ENCODE measurements at places on chromosomes 4 and X.

DNA sequence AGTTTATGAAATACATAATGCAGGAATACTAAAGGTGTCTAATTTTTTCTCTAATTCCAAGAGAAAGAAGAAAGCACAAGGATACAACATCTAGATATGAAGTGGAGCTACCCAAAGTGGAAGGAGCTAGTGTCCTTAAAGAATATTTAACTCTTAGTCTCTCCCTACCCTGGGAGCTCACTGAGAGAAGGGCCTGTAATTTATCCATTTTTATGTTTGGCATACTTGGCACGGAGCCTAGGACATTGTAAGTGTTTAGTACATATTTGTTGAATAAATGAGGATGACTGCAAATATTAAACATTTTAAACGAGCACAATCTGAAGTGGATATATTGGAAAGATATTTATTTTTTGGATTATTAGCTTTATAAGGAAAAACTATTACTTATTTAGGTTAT lies 674.8 kb downstream of the IQCM start:
- DNase-seq: no peak

DNA sequence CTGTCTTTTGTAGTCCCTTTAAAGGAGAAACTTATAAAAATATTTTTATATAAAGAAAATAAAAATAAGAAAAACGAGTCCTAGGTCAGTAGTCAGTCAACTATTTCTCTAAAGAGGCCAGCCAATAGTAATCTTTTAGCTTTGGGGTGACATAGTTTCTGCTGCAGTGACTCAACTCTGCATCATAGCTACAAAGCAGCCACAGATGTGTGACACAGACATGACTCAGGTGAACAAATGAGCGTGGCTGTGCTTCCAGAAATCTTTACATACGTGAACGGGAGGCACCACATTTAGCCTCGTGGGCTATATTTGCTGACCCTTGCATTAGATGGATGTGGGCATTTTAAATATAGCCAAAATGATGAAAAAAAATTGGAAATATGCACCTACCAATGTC lies 1862.5 kb upstream of the TENM3 start:
- no peak for DNase-seq

GRCh38 chr4:183602557-183603027 lies 56.4 kb downstream of the RWDD4 start:
- DNase-seq: peak; percentile 41

- no peak for DNase-seq
Measured at GRCh38 chrX:97843200-97843811, 959.6 kb downstream of the RPA4 start.

DNA sequence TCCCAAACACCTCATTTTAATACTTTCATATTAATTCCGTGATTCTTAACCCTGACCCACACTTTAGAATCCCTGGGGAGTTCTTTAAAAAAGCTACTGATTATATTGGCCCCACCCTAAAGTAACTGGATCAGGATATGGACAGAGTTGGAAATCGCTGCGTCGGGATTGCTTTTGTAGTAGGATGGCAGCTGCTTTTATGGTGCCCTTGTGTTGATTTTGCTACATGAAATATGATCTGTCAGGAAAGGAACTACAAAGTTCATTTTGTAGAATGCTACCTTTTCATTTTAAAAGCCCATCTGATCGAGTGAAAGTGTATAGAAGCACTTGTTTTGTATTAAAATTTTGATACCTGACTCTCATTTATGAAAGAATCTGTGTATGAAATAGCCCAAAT lies 43.6 kb downstream of the TMEM131L start:
- no peak for DNase-seq

DNA sequence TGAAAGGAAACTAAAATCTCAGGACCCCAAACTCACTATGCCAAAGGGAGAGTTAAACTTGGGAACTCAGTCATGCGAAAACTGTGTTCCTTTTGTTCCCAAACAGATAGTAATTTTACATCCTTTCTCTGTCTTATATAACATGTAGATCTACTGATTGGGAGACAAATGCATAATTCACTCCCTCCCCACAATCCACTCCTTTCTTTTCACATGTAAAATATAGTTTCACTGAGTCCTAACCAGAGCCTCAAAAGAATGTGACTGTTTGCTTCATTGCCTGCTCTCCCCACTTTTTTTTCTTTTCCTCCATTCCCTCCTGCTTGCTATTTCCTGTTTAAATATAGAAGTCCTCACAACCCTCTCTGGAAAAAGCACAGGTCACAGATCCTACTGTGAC lies 699.3 kb upstream of the ADGRL3 start:
- peak; percentile 3 for DNase-seq

DNA sequence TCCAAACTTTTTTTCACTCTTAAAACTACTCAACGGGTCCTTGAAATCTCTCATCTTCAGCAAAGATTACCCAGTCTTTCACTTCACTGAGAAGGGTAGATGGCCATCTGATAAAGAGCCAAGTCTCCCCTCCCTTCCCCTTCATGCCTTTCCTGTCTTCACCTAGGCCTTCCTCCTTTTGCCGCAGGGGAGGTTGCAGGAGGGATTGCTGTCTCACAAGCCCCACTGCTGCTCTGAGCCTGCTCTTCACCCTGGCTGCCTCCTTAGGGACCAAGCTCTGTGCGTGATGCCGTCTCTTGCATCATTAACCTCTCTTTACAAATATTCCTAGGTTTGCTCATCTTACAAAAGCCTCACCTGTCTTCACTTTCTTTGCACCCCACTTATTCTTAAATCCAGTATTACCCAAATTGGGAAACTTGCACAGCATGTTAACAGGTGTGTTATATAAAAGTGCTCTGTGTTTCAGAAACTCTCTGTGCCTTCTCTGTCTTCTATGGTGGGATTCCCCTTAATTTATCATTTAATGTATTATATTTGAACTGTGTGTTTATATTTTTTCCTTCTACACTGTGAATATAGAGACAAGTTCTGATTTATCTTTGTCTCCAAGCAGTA lies 3.8 kb downstream of the ZFX start:
- no peak for DNase-seq

GRCh38 chrX:56812515-56813105 lies 83.6 kb downstream of the NBDY start:
- peak; percentile 32 for DNase-seq

GRCh38 chr4:152458801-152459302 lies 77.0 kb downstream of the FBXW7 start:
- DNase-seq: no peak

DNA sequence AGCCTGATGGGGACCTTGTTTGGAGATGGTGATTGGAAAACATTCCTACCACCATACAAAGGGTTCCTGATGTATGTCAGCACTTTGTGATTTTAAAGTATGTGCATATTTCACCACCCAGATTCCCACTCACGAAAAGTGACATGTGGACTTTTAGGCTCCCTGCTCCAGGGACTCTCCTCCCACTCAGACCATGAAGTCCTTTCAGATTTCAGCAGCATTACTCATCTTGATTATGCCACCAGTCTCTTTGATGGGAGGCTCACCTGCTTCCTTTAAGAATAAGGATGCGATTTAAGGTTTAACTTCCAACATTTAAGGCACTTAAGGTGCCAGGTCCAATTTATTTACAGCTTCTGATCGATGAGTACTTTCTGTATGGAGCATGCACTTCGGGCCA lies 204.4 kb downstream of the PPARGC1A start:
- no peak for DNase-seq

DNA sequence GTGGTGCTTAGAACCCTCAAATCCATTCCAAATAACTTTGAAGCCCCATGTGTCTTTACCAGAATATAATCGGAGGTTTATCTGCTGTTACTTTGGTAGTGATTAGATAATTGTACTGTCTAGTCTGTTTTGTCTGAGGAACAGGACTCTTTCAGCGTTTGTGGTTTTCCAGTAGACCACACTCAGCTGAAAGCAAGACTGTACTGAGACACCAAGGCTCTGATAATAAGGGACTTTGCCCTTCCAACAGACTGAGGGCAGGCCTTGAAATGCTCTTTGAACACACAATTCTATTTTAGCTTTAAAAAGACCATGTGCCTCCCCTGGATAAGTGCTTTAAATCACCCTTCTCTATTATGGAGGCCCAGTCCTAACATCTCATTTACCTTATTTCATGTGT lies 76.1 kb downstream of the KLHL8 start:
- no peak for DNase-seq

GRCh38 chrX:19194285-19195242 lies 72.3 kb upstream of the ADGRG2 start:
- no peak for DNase-seq

GRCh38 chrX:81615979-81616378 lies 414.1 kb downstream of the SH3BGRL start:
- DNase-seq: no peak

- no peak for DNase-seq
Measured at GRCh38 chr4:3368841-3369760, 72.7 kb upstream of the HGFAC start.

GRCh38 chr4:185039508-185040273 lies 21.4 kb downstream of the HELT start:
- DNase-seq: peak; percentile 84

DNA sequence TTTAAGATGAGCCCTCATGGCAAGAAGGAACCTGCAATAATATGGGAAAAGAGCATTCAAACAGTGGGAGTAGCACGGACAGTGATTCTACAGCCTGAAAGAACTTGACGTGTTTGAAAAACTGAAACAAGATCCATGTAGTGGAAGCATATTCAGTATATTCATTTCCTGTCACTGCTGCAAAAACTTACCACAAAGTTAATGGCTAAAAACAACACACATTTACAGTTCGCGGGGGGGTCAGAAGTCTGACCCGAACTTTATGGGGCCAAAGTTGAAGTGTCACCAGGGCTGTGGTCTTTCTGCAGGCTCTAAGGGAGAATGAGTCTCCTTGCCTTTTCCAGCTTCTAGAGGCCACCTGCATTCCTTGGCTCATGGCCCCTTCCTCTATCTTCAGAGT lies 52.6 kb upstream of the ARX start:
- DNase-seq: no peak

DNA sequence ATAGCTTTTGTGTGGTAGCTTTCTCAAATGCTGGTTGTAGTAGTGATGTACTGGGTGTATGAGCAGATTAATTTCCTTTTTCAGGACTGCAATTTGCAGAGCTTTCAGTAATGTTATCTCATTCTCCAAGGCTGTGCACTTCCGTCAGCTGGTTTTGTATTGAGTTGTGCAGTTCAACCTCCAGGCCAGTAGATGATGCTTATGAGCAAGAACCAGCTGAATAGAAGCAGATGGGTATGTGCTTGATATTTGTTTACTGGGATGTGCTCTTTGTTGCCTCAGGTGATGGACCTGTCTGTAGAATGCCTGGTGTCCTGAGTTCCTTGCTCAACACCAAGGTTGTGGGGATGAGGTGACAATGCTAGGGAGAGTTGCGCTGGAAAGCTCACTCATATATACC lies 462.8 kb downstream of the PCDH18 start:
- DNase-seq: no peak

DNA sequence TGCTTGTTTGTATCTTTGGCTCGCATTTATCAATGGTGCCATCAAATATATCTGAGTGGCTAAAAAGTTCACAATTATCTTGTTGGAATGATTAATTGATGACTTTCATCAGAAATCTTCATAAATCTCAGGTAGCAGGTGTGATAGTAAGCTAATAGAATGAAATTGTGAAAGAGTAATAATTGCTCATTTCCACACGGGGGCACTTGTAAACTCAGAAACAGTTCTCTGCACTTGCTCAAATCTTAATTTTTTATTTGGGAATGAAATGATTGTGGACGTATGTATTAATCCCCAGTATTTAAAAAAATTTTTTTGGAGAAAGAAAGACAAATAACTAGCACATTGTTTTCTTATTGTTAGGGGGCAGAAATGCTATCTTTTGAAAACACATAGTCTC lies 132.8 kb downstream of the DTHD1 start:
- no peak for DNase-seq

- no peak for DNase-seq
Measured at GRCh38 chr4:64520421-64520820, 111.2 kb upstream of the TECRL start.

- DNase-seq: no peak
Measured at GRCh38 chr4:78720994-78721677, 55.0 kb upstream of the BMP2K start.

DNA sequence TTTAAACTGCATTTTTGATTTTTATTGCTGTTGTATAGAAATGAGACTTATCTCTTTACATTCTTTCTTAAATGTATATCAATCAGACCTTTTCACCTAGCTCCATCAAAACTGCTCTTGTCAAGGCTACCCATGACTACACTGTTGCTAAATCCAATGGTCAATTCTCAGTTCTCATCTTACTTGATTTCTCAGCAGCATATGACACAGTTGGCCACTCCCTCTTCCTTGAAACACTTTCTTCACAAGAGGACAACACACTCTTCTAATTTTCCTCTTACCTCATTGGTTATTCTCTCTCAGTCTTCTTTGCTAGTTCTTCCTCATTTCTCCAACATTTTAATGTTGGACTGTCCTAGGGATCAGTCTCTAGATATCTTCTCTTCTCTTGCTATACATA lies 94.1 kb upstream of the CITED1 start:
- DNase-seq: no peak

DNA sequence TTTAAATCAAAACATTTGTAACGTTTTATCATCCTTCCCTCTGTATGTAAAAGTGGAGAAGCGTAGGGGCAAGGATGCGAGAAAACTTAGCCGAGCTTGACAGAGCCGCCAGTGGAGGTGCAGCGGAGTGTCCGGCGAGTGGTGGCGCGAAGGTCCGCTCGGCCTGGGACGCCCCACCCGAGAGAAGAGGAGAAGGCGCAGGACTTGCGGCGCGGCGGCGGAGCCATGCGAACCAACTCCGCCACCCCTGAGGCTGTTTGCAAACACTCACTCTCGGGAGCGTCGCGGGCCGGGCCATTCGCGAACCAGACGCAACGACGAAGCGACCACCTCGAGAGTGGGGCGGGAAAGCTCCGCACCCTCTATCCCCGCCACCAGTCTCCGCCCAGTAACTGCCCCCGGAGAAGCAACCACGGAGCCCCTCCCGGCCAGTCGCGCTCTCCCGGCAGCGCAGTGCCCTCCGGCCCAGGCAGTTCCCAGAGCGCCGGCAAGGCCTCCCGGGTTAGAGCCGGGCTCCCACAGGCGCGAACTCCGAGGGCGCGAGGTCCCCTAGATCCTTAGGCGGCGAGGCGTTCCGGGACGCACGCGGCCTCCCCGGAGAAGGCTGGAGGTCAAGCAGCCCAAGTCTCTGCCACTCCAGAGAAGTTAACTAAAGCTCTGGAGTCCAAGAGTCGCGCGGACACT lies 2.3 kb upstream of the MAB21L2 start:
- peak; percentile 20 for DNase-seq

- peak; percentile 55 for DNase-seq
Measured at GRCh38 chr4:183355405-183355804, 33.2 kb upstream of the CLDN24 start.

GRCh38 chr4:2419814-2420213 lies 1.1 kb downstream of the CFAP99 start:
- DNase-seq: no peak

- DNase-seq: peak; percentile 80
Measured at GRCh38 chr4:151226004-151226932, 50.7 kb upstream of the PRSS48 start.

- DNase-seq: peak; percentile 51
Measured at GRCh38 chr4:26020881-26021280, 106.9 kb downstream of the SMIM20 start.

- DNase-seq: peak; percentile 41
Measured at GRCh38 chr4:74934016-74934831, 1.3 kb downstream of the PARM1 start.

Measured in GM03348 (cell line).